Vagina (tissue), 2 donors: ENCODE measurements at places on chromosomes 4 and X.

DNA sequence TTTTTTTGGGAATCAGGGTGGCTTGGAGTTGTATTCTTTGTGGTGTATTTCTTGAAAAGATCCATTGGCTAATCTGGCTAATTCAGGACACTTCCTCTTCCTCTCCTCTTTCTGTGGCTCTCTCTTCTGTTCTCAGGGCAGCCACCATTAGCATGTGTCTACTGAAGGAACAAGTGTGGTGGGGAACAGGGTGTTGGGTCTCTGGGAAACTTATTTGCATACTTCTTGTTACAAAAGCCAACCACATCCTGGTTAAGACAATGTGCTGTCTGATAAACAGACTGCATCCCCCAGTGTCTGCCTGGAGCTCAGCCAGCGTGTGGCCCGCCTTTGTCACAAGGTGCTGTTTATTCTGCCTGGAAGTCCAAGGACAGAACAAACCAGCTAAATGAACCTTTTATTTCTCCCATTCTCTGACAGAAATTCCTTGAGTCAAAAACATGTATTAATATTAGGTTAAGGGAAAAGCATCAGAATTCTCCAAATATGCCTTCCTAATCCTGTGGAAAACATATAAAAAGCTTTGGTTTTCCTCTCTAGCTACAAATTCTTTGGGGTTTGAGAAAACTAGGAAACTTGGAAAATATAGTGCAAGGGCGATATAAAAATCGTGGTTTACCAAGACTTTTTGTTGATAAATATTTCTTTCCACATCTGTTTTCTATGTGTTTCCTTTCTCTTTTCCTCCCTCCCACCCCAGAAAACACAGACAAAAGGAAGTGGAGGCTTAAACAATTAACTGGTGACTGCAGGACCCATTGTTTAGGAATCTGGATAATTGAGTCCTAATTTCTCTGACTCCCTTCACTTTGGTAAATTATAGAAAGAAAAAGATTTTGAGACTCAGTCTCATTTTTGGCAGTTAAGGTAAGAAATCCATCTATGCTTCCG, 203.6 kb downstream of the SPRY1 start:
- no peak for DNase-seq

- DNase-seq, result no peak
Measured at GRCh38 chrX:14173873-14174272, 144.2 kb upstream of the GEMIN8 start.

DNA sequence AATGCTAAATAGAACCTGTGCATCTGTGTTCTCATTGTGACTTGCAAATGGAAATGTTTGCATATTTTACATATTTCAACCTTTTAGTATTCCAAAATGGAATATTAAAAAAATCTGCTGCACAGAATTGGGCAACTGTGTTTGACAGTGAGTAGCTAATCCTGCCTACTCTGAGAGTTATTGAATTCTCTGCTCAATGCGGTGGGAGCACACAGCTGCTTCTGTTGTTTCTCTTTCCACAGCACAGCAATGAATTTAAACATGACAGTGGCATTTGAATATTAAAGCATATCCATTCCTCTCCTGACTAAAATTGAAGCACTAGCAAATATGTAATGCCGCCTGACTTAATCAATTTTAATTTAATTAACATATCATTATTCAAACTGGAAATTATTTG, 366.6 kb downstream of the GASK1B start:
- DNase-seq, result no peak

DNA sequence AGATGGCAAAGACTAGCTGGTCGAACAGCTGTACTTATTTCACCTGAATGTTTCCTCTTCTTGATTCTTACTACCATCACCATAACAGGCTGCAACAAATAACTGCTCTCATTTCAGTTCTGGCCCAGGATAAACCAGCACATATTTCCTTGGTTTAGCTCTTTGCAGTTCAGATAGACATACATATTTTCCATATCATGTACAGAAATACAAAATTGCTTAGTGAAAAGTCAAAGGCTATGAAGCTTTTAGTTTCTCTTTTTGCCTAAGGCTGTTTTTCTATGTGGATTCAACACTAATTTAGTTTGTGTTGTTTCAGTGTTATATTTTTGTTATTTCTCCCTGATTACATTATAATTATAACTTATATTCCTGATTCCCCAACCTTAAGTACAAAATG, 103.6 kb upstream of the BMP3 start:
- DNase-seq, result no peak

- DNase-seq, result no peak
Measured at GRCh38 chr4:133910165-133910564, 291.4 kb downstream of the PABPC4L start.

DNA sequence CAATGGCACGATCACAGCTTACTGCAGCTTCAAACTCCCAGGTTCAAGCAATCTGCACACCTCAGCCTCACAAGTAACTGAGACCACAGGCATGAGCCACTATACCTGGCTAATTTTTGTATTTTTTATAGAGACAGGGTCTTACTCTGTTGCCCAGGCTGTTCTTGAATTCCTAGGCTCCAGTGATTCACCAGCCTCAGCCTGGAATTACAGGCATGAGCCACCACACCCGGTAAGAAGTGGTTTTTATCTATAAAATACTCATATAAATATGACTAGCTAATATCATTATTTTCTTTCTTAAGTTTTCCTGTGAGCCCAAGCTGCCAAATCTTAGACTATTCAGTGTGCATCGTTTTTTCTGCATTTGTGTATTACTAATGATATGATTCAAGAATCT, 4.4 kb downstream of the SCFD2 start:
- DNase-seq, result no peak

DNA sequence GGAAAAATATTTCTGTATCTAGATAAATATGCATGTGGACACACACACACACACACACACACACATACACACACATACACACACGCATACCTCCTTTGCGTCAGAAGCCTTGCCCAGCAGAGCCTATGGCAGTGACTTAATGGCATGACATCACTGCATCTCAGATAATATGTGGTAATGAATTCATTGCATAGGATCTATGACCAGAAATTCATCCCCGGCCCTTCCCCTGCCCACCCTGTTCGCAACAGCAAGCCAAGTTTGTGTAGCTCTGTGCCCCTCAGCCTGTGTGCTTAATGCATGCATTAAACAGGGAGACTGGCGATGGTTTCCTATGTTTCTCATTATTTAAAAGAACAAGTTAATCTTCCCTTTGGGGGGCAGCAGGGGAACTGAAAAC, 120.7 kb downstream of the NKX6-1 start:
- no peak for DNase-seq

GRCh38 chr4:8695237-8696219, 103.0 kb downstream of the CPZ start:
- no peak for DNase-seq

GRCh38 chrX:13248867-13249486, 70.9 kb downstream of the ATXN3L start:
- no peak for DNase-seq

DNA sequence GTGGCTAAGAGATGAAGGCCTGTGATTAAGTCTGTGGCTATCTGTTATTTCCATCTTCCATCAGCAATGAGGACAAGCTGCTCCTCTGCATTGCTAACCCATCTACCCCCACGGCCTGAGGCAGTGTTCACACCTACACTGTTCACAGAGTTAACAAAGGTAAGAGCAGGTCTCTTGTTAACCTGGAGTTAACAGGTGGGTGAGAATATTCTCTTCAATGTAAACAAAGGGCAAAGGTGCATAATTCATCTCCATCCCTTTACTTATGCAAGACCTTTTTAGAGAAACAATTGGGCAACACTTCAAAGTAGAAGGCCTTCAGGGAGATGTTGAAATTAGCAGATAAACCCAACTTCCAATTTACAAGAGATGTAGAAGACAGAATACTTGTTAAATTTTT, 2.8 kb downstream of the SLC35A2 start:
- DNase-seq, result no peak

GRCh38 chrX:134177527-134177926, 59.5 kb upstream of the CCDC160 start:
- no peak for DNase-seq

- DNase-seq, result no peak
Measured at GRCh38 chr4:114964026-114964425, 149.4 kb downstream of the NDST4 start.

DNA sequence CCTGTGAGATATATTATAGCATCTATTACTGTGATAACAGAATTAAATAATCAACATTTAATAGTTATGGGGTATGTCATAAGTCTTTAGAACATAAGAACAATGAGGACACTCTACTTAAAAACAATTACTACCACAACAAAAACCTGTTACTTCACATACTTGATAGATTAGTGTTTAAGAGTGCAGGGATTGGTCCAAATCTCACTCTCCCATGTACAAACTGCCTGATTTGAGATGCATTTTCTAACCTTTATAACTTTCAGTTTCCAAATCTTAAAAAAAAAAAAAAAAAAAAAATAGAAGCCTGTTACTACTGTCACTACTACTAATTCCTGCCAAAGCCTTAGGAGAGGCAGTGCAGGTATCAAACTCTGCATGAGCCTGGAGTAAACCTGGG, 5.6 kb downstream of the PCDH18 start:
- no peak for DNase-seq

- DNase-seq, result no peak
Measured at GRCh38 chr4:28092610-28093009, 1232.0 kb downstream of the STIM2 start.

DNA sequence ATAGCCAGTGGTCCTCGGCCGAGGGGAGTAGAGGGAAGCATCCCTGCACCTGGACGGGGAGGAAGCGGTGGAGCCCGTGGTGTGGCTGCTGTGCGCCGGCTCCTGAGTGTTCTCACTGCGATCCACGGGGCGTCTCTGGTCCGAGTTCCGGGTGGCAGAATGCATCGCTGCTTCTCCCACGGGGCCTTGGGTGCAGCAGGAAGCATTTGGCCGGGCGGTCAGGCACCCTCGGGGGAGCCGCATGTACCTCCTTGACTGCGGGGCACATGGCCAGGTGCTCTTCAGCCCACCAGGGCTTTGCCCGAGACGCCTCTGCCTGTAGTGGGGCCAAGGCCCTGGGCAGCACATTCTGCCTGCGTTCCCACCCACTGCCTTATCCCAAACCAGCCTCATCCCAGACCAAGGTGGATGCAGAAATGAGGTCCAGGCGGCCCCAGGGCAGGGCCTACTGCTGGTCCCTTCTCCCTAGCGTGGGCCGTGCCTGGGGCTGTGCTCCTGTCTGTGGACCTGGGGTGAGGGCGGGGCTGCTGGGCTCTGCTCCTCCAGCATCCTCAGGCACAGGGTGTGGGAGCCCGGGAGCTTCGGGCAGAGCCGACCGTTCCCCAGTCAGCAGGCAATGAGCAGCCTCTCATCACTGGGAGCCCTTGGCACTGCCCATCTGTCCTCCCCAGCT, 27.5 kb downstream of the NKX1-1 start:
- DNase-seq, result no peak

GRCh38 chr4:150244600-150244999, 166.4 kb downstream of the DCLK2 start:
- DNase-seq, result no peak

DNA sequence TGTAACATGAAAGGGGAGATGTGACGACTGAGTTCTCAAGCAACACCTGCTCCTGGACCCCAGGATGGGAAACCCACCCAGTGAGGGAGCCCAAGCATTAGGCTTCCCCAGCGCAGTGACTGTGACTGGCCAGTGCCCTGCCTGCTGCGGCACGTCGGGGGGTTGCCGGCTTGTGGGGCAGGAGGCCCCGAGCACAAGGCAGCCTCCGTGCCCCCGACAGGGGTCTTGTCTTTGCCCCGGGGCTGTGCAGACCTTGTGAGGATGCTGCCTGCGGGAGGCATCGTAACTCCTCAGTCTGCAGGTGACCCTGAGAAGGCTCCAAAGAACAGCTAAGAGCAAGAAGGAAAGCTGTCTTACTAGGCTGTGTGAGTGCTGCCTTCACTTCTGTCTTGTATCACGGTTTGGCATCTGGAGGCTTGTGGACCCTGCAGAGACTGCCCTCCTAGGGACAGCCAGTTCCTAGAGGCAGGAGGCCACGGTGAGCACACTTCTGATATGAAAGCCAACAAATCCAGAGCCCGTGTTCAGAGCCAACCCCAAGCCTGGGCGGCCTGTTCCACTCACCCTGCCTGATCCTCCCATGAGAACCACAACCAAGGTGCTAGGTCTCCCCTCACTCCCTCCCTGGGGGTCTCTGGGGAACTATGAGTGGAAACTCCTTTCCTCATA, 47.7 kb downstream of the FGFRL1 start:
- no peak for DNase-seq

DNA sequence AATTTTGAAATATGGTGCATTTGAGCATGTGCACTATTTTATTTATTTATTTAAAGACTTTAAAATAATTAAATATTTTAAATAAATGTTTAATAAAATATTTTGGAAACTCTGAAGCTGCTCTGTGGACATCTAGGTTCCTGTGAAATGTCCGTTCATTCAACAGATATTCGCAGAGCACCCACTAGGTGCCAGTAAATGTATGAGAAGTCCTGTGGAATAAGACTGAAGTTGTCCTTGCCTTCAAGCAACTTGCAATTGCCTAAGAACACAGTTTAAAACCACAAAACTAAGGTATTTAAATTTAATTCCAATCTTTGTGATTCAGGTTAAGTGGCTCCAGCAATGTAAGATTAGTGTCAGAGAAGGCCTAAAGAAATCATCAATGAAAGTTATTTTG, 306.7 kb downstream of the GBA3 start:
- no peak for DNase-seq

DNA sequence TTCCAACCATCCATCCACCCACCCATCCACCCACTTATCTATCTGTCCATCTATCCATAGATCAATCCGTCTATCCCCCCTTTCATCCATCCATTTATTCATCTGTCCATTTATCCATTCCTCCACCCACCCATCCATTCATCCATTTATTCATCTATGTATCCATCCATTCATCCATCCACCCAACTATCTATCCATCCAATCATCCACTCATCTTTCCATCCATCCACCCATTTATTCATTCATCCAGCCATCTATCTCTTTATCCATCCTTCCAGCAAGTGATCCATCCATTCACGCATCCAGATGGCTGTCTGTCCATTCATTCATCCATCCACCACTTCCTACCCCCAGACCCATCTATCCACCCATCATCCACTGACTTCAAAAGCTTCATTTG, 84.0 kb upstream of the CD99 start:
- no peak for DNase-seq

- DNase-seq, result no peak
Measured at GRCh38 chr4:182093935-182094334, 149.3 kb upstream of the TENM3 start.

DNA sequence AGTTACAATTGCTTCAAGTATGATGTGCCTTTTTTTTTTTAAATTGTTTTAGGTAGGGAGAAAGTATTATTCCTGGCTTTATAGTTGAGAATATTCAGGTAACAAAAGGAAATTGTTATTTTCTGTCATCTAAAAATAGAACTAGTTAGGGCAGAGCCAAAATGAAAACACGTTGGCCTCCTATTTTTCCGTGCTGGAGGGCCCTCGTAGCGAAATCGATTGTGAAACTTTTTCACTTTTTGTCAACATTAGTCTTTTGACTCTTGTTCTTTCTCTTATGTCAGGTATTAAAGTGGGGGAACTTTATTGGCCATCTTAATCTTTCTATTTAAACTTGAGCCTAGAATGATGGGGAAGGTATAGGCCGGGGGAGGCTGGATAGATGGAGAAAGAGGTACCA, 104.9 kb downstream of the ARHGAP10 start:
- no peak for DNase-seq
